H1 (cell line): ENCODE measurements at places on chromosomes 2 and 18. TPM values are rescaled to one million over a fixed set of nuclear protein-coding genes. Genes with fewer than 3 reads are reported as not detected.

The OBSL1 gene
- total RNA-seq = 127 and 135 TPM in 2 replicates

The EFHD1 gene
- 1.5 and 3.4 TPM in 2 replicates for total RNA-seq

The CNGA3 gene
- total RNA-seq = not detected in 2 replicates

The ANKRD62 gene
- total RNA-seq = not detected in 2 replicates

The THOC1 gene
- total RNA-seq = 59.3 and 66.4 TPM in 2 replicates

The MC2R gene
- not detected in 2 replicates for total RNA-seq

The SERPINB12 gene
- total RNA-seq = not detected in 2 replicates

The VSNL1 gene
- 108 and 113 TPM in 2 replicates for total RNA-seq

The CDK5R2 gene
- not detected in 2 replicates for total RNA-seq

The ACKR3 gene
- 0.73 and 1.4 TPM in 2 replicates for total RNA-seq

The SPP2 gene
- not detected in 2 replicates for total RNA-seq

The SLC11A1 gene
- total RNA-seq = 0.21 and 0.43 TPM in 2 replicates

The KCNS3 gene
- total RNA-seq = 20.5 and 22.7 TPM in 2 replicates

The BMP10 gene
- not detected in 2 replicates for total RNA-seq

The CTAGE1 gene
- total RNA-seq = not detected in 2 replicates
